ENCODE measurements at places on chromosomes 2 and 18.

GRCh38 chr18:25533218-25533617, 181.3 kb upstream of the ZNF521 start:
- no peak for DNase-seq

GRCh38 chr2:66478731-66479316, 43.9 kb downstream of the MEIS1 start:
- no peak for DNase-seq

DNA sequence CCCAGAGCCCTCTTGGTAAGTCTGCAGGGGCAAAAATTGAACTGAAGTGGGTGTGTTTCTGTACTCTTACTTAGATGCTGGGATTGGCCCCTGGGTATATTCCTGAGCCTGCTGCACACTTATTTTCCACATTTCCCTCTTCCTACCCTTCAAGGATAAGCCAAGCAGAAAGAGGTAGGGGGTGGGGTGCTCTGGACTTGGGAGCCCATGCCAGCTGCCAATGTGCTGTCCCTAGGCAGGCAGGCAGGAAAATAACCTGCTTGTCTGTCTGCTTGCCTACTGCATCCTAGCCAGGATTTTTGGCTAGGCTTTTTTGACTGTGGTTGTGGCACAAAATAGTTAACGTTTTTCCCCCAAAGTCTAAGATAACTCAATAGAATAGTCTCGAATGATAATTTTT, 234.3 kb downstream of the ALK start:
- no peak for DNase-seq

- DNase-seq = no peak
Measured at GRCh38 chr2:112884869-112885505, 26.0 kb upstream of the IL37 start.

DNA sequence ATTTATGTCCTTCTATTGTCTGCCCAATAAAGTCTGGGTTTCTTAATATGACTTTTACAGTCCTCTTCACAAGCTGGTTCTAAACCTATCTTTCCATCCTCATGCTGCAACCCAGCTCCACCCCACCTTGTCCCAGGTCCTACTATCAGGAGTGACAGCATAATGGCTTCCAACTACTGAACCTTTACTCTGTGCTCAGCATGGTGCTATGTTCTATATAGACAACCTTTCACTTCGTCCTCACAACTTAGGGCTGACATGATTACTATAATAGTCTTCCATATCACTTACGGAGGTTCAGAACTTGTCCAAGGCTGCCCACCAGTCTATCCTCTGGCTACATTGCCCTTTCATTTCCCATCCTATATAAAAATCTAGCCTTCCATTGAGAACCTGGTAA, 256.8 kb downstream of the ALK start:
- no peak for DNase-seq

GRCh38 chr2:88070055-88070454, 2.4 kb downstream of the SMYD1 start:
- no peak for DNase-seq

- no peak for DNase-seq
Measured at GRCh38 chr18:69215161-69215560, 185.5 kb upstream of the DOK6 start.

- no peak for DNase-seq
Measured at GRCh38 chr2:11580697-11581096, 46.9 kb downstream of the GREB1 start.

DNA sequence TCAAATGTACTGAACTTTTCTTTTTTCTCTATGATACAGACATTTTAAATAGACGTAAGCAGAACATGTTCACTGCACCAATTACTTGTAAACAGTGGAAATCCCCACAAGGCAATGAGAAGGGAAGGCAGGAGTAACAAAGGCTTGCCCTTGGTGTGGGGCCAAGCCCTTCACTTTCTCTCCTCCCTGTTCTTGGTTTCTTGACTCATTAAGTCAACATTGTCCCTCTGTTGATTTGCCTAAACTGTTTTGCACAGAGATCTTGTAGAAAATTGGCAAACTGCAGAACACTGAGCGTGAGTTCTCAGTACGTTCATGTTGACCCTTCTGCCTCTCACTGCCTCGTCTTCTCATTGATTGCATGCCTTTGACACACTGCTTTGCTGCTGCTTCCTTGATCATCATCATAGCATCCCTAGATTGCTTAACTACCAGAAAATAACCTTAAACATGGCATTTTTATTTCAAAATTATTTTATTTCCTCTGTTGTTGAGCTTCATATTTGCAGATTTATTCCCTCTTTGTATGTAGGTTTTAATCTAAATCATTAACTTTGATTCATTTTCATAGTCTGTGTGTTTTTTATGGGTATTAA, 257.7 kb downstream of the PTGR3 start:
- peak; percentile 9 for DNase-seq

DNA sequence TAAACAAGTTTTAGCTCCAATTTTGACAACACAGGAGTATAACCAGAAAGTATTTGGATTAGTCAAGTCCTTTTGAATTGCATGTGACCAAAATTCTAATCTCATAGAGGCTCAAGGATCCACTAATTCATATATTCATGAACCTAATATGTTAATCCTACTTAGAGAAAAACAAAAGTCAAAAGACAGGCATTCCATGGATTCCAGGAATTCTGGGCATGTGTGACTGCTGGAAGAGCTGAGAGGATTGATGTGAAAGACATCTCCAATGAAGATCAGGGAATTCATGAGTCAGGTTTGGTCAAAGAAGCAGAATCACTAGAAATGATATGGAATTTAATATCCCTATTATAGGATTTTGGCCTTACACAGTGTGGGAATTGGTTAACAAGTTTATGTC, 1494.6 kb upstream of the DDX18 start:
- DNase-seq = no peak

DNA sequence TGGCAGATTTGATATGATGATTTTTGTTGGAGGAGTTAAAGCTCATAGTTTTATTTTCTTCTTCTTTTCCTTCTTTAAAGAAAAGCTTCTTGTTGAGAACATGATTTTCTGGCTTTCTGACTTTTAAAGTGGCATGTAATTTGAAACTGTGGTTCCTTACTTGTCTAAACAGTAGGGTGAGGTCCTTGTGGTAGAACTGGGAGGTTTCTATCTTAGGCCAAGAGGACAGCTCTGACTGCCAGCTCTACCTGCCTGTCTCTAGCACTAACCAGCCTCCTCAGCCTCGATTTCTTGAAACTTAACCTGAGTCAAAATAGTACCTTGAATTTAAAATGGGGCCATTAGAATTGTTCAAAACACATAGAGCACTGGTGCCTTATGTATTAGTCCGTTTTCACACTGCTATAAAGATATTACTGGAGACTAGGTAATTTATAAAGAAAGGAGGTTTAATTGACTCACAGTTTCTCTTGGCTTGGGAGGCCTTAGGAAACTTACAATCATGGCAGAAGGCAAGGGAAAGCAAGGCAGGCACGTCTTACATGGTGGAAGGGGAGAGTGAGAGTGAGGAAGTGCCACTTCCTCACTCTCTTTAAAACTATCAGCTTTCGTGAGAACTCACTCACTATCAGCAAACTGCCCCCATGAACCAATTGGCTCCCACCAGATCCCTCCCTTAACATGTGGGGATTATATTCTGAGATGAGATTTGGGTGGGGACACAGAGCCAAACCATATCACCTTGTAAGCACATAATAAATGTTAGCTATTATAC, 119.0 kb downstream of the CERS6 start:
- no peak for DNase-seq

All from fibroblast of skin of left biceps (primary cell).